ENCODE measurements at places on chromosomes 7 and 10. TPM values are rescaled to one million over a fixed set of nuclear protein-coding genes. Genes with fewer than 3 reads are reported as not detected.

DNA sequence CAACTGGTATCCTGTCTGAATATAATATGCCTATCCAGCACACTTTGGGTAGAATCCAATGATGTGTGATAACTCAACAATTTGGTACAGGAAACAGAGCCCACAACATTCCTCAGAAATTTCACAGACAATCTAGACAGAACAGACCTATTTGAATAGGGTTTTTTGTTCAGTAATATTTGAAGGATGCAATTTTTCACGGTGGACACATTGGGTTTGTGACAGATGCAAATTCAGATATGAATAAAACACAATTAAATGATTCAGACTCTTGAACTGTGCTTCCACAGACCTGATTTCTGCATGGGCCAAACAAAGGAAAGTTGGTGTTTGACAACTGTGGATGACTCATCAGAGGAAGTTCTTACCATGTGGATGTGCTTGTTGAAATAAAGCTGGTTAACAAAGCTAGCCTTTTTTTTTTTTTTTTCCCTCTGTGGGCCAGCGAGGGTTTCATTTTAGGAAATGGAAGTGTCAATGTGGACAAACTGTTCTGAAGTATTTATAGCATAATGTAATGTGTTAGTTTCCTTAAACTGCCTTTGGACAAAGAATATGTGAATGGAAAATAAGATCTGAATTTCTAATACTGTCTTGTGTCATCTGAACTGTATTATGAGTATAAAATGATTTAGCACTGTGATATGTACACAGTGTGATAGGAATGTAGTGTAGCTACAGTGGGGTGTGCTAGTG is 43.2 kb upstream of the FAM133B start:
- no peaks in the 10 kb centered on the region for H3K36me3 ChIP-seq
- peak overlapping the region; percentile 78 for H3K27ac ChIP-seq
- peaks cover 46% of the 10 kb centered on the region for H3K4me1 ChIP-seq

RPEL1 gene
- total RNA-seq, result not detected

GRCh38 chr7:749140-749551 is 22.1 kb upstream of the PRKAR1B start:
- H3K4me3 ChIP-seq, result no peak overlapping the region
- no peak overlapping the region for H3K27ac ChIP-seq
- H3K4me1 ChIP-seq, result no peaks in the 10 kb centered on the region
- H3K36me3 ChIP-seq, result no peaks in the 10 kb centered on the region
- DNase-seq, result no peak

GRCh38 chr7:42338231-42338915 is 101.4 kb upstream of the GLI3 start:
- no peak for DNase-seq
- H3K4me1 ChIP-seq, result no peaks in the 10 kb centered on the region
- no peaks in the 10 kb centered on the region for H3K27me3 ChIP-seq
- no peak overlapping the region for H3K4me3 ChIP-seq
- H3K36me3 ChIP-seq, result no peaks in the 10 kb centered on the region

CFAP70 gene
- 1.6 TPM for total RNA-seq

CALHM1 gene
- not detected for total RNA-seq

DNA sequence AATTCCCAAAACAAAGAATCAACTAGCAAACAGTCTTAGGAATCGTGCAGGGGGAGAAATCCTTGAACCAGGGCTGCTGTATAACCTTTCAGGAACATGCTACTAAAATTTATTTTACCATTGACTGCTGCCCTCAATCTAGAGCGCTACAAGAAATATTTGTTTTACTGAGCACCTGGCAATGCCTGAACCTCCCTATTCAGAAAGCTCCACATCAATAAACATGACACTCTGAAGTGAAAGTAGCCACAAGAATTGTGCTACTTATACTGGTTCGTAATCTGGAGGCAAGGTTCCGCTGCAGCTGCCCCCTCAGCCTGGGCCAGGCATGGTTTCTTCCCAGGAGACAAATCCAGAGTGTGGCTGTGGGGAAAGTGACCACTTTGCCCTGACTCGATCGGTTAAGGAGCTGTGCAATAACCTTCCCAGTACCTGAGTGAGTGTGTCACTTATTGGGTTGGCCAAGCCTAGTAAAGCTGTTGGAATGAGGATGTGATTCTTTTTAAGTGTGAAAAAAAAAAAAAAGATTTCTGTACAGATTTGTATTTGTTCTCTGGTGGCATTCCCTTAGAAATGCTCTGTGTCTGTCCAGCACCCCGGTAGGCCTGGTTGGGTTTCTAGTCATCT is 7.7 kb downstream of the VWA2 start:
- H3K4me3 ChIP-seq, result no peak overlapping the region
- peaks cover 30% of the 10 kb centered on the region for H3K27me3 ChIP-seq
- H3K4me1 ChIP-seq, result no peaks in the 10 kb centered on the region
- no peak for DNase-seq
- H3K36me3 ChIP-seq, result no peaks in the 10 kb centered on the region

DNA sequence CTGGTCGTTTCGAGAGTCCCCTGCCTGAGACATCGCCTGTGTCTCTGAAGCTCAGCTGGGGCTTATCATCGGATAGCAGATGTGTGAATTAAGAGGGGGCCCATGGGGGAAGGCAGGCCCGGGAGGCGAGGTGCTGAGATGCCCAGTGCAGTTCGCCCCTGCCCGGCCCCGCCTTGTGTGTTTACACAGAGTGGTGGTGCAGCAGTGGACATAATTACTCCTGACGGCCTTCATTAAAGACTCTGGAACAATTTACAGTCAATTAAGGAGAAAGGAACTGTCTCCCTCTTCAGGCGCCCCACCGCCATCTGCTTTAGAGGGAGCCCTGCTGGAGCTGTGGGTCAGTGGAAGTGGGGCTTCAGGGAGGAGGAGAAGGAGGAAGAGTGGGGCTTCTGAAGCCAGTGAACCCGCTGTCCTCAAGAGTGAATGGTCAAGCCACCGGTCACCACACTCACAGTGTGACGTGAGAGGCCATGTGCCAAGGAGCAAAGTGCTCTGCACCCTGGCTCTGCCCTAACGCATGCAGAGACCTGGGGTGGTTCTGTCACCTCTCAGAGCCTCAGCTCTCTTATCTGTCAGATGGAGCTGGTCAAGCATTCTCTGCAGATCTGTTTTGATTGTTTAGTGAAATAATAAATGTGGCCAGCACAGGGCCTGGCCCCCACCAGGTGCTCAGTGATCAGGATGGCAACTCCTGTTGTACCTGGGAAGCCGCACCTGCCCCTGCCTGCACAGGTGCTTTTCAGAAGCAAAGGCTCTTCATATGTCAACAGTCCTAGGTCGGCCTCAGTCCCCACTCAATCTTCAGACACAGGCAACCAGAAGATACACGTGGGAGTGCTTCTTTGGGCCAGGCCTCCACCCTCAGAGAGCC is 65.6 kb downstream of the CDH23 start:
- no peaks in the 10 kb centered on the region for H3K36me3 ChIP-seq
- no peak overlapping the region for H3K4me3 ChIP-seq
- no peak for DNase-seq
- H3K4me1 ChIP-seq, result no peaks in the 10 kb centered on the region
- H3K27me3 ChIP-seq, result no peaks in the 10 kb centered on the region
- no peak overlapping the region for H3K27ac ChIP-seq

DNA sequence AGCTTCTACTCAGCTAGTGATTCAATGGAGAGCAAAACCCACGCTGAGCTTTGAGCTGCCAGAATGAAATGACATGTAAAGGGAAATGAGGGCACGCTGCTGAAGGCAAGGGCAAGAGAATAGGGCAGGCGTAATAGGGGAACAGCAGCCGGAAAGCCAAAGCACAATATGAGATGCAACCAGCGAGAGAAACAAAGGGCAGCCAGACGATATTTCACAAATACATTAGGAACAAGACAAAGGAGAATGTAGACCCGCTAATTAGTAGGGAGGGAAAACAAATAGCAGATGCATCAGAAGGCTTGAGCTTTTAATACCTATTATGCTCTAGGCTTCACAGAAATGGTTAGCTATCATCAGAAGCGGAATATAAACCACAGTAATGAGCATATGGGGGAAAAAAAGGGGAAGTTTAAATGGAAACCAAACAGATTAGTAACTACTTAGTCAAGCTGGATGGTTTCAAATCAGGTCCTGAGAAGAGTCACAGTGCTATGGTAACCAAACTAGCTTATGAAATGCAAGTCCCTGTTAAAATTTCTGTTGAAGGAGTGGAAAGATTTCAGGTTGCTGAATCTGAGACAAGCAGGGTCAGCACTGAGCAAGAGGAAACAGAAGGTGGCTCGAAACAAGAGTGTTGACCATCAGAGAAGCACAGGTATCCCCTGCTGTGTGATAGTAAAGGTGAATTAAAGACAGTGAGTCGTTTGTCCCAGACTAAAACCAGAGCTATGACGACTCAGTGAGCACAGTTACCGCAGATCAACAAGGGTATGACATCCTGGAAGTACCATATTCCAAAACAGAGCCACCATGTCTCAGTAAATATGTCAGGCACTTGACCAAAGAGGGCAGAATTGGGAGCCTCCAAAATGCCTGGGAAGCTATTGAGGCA is 496.9 kb upstream of the CELF2 start:
- H3K27me3 ChIP-seq, result no peaks in the 10 kb centered on the region
- peaks cover 2% of the 10 kb centered on the region for H3K4me1 ChIP-seq
- no peak overlapping the region for H3K4me3 ChIP-seq
- H3K27ac ChIP-seq, result no peak overlapping the region

TCAF1 gene
- total RNA-seq, result 123 TPM

- no peak overlapping the region for H3K4me3 ChIP-seq
- no peak for DNase-seq
- H3K36me3 ChIP-seq, result no peaks in the 10 kb centered on the region
Measured at GRCh38 chr10:32174349-32174893, 118.2 kb upstream of the KIF5B start.

DNA sequence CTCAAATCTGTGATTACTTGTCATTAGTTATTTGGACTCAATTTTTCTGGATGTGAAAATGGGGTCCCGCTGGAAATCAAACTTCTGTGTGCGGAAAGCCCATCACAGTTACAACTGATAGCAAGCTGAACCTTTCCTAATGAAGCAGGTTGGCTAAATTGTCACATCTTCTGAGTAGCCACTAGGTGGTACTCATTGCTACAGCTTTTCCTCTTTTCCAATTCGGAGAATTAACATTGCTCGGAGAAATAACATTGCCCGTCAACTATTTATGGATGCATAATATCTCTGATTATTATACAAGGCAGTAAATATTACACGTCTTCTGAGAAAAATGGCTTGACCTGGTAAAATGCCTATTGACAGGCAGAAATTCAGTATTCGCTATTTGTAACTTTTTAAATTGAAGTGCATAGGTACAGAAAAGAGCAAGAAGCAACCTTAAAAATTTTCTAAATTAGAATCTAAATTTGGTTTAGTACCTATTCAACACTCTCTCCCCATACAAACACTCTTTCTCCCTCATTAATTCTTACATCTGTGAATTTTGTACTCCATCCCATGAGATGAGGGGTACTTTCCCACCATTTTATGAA is 17.3 kb upstream of the BLOC1S2 start:
- no peak overlapping the region for H3K4me3 ChIP-seq
- no peak for DNase-seq
- H3K27me3 ChIP-seq, result peaks cover 25% of the 10 kb centered on the region
- H3K36me3 ChIP-seq, result no peaks in the 10 kb centered on the region
- no peak overlapping the region for H3K27ac ChIP-seq

FAM180A gene
- 12.0 TPM for total RNA-seq

- H3K4me3 ChIP-seq, result no peak overlapping the region
- H3K27ac ChIP-seq, result no peak overlapping the region
- no peaks in the 10 kb centered on the region for H3K4me1 ChIP-seq
- no peak for DNase-seq
- no peaks in the 10 kb centered on the region for H3K27me3 ChIP-seq
Measured at GRCh38 chr10:119976421-119976820, 83.9 kb downstream of the SEC23IP start.

DNA sequence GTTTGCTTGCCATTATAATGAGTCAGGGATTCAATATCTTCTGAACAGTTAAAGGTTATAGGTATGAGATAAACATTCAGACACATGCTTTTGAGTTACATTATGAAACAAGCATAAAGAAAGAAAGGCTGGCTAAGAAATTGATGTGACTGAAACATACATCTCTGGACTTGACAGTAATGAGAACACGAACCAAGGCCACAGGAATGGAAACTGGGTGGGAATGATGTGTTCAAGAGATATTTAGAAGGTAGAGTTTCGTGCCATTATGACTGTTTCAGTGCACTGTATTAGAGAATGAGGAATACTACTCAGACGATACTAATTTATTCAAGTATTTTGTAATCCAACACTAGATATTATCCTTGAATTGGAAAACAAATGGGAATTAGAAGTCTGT is 332.1 kb upstream of the MAGI2 start:
- no peak overlapping the region for H3K27ac ChIP-seq
- no peaks in the 10 kb centered on the region for H3K27me3 ChIP-seq
- no peak for DNase-seq

DNA sequence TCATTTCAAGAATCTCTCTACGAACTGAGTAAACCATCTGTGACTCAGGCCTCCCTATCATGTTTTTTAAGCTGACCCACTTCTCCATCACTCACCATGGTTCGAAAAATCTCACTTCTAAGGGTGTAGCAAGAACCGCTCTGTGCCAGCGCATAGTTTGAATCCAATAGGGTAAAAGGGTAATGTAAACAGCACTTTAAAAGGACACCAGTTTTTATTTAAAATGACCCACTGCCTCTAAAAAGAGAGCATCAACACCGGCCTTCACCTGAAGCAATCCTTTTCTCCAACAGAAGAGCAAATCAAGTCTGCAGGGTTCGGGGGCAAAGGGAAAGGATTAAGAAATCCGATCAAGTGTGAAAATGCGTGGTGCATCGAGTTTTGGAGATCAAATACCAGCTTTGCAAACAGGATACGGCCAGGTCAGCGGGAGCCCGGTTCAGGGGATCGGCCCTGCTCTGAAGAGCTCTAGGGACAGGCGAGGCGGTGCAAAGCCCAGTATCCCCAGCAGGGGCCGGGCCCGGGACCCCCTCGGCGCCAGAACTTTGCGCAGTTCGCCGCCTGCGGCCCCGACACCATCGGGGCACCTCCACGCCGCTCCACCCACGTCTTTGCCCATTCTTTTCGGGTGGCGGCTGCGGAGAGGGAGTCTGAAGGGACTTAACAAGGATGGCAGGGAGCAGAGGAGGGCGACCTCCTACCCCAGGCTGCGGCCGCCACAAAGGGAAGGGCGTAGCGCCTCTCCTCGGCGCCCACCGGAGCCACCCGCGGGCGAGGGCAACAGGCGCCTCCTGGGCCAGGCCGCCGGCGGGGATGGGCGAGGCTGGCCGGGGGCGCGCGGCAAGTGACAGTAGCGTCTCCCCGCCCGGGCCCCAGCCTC is 842 bp downstream of the NMT2 start:
- H3K4me3 ChIP-seq, result peak overlapping the region; percentile 71
- H3K27ac ChIP-seq, result peak overlapping the region; percentile 88
- H3K4me1 ChIP-seq, result peaks cover 6% of the 10 kb centered on the region
- no peaks in the 10 kb centered on the region for H3K27me3 ChIP-seq
- peak; percentile 49 for DNase-seq
- H3K36me3 ChIP-seq, result no peaks in the 10 kb centered on the region

PPP1R3A gene
- total RNA-seq, result not detected

DNA sequence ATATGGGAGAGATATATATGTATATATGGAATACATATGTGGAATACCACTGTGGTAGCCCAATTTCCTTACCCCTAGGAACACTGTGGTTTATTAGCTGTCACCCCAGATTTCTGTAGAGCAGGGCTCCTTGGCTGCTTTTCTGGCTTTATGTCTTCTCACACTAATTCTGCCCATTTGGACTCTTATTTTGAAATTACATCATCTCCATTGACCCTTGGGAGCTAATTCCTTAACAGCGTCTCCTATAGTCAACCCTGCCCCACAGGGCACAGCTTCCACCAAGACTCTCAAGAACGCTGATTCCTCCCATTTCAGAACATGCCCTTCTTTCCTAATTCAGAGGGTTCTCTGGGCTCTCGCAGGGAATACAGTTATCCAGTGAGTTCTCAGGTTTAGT is 55.4 kb upstream of the TARP start:
- DNase-seq, result no peak
- no peak overlapping the region for H3K27ac ChIP-seq
- H3K4me1 ChIP-seq, result no peaks in the 10 kb centered on the region
